Hepatic stellate cell (primary cell): ENCODE measurements at places on chromosomes 3 and 15.

DNA sequence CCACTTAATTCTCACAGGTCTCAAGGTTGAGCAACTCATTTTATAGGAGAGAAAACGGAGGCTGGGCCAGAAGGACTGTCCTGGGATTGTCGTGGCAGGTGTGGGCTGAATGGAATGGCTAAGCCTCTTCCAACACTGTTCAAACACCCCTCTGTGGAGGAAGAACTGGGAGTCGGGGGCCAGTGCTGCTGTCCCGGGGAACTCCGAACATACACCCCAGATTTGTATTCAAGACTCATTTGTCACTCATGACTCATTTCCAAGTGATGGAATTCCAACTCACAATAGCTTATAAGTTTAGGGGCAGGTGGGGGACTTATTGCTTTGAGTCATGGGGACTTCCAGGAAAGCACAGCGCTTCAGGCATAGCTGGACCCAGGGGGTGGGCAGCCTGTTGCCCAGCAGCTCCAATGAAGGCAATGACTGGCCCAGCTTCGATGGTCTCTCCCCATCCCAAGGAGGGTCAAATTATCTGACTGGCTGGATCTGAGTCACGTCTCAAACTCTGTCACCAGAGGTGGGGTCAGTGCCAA lies 72.5 kb downstream of the TM2D3 start:
- no peak for DNase-seq

DNA sequence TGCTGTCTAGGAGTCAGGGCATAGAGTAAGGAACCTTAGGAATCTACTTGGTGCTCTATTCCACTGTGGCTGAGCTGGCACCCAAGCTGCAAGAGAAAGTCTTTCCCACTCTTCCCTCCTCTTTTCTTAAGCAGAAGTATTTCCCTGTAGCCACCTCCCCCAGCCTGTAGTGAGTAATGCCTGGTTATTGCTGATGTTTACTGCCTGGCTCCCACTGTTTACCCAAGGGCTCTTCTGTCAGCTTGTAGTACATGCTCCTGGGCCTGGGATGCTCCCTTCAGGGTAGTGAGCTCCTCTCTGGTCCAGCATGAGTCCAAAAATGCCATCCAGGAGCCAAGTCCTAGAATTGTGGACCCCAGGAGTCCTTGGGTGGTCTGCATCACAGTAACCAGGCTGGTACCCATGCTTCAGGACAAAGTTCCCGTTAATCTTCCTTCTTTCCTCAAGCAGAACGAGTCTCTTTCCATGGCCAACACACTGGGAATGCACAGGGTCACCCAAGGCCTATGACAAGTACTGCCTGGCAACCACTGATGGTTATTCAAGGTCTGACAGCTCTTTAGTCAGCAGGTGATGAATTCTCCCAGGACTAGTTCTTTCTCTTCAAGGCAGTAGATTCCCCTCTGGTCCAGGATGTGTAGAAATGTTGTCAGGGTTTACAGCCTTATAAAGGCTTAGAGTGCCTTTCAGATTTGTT lies 17.6 kb downstream of the GALK2 start:
- no peak for DNase-seq

GRCh38 chr3:33537133-33537532 lies 96.9 kb upstream of the UBP1 start:
- DNase-seq = no peak

- no peak for DNase-seq
Measured at GRCh38 chr15:59657635-59658125, 365 bp upstream of the GTF2A2 start.

- DNase-seq = no peak
Measured at GRCh38 chr3:113265231-113265630, 53.9 kb downstream of the BOC start.

DNA sequence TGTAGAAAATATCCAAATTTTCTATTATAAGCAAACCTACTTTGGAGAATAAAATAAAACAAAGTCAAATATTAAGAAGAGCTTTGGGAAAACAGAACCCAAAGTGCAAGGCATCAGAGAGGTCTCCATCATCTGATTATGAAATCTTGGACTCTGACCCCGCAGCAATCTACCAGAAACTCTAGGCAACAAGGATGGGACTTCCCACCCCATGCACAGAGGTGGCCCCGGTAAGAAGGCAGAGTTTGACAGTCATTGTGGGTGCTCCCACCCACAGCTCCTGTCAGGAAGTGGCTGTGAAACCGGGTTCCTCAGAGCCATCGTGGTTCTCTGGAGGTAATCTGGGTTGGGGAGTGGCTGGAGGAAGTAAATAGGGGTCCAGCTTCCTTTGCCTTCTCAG lies 37.0 kb upstream of the TJP1 start:
- DNase-seq = peak; percentile 6

DNA sequence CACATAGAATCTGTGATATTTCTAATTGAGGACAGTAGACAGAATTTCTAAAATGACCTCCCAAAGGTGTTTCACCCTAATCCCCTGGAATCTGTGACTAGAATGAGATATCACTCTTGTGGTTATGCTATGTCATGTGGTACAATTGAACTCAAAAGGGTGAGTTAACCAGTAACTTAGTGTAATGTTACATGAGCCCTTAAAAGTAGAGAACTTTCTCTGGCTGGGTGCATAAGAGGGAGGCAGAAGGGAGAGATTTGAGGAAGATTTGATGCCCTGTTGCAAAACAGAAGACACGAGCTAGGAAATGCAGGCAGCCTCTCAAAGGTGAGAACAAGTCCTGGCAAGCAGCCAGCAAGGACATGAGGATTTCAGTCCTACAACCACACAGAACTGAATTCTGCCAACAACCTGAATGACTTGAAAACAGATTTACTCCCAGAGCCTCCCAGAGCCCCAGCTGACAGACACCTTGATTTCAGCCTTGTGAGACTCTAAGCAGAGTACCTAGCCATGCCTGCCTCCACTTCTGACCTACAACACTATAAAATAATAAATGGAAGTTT lies 160.3 kb downstream of the MTHFS start:
- no peak for DNase-seq

GRCh38 chr3:194081826-194082225 lies 54.1 kb upstream of the HES1 start:
- DNase-seq = no peak

DNA sequence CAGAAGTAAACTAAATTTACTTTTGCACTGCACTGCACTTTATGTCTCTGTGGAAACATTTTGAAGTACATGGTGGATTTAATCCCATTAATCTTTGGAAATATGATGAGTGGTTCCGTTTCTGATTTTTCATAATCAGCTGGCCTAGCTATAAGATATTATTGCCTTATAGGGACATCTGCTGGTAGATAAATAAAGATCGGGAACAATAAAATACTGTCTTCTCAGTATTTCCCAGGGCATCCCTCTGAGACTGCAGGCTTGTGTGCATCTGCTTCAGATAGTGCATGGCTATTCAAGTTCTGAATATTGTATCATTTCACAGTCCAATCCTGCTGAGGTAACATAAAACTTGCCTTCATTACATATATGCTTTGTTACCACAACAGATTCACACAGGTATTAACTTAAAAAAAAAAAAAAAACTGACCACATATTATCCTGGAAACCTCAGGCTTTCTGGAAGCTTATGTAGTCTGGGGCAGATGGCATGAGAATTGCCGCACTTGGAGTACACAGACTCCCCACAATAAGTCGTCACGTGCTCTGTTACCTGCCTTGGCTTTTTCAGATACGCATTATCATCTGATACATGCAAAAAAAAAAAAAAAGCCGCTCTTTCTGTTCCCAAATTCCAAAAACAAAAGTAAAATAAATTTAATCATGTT lies 330.8 kb upstream of the AGTR1 start:
- DNase-seq = no peak

- no peak for DNase-seq
Measured at GRCh38 chr3:150902988-150903387, 2.3 kb downstream of the MINDY4B start.

- no peak for DNase-seq
Measured at GRCh38 chr3:160027541-160028195, 39.0 kb downstream of the IL12A start.

DNA sequence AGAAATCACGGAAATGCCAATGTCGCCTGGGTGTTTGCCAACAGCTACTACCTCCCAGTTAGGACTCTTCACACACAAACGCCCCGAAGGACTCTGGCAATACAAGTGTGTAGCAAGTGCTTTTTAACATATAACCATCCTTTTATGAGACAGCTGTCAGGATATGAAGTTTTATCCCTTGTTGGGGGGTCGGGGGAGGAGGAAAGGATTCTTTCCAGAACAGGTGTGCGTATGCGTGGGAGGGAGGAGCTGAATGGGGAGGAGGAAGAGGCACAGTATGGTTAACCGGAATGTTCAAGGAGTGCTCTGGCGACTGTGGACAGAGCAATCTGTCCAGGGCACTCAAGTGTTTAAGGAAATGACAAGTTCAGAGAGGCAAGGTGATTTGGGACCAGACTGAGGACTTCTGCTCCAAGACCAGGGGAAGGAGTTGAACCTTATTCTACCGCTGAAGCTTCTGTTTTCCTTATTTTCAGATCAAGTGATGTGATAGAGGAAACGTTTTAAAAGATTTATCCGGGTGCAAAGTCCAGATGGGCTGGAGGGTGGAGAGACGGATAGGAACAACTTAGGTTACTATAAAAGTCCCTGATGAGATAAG lies 1.3 kb downstream of the TSPAN3 start:
- DNase-seq = no peak

DNA sequence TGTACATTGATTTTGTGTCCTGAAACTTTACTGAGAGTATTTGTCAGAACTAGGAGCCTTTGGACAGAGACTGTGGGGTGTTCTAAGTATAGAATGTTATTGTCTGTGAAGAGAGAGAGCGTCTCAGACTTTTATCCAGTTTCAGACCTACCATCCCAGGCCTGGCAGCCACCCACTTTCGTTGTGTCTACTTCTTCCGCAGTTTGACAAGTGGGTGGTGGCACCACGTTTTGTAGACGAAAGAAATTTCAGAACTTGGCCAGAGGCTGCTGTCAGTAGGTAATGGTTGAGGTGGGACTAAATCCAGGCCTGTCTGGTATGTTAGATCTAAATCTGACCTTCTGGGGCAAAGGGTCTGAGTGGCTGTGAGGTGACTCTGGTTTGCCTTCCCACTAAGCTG lies 13.4 kb upstream of the TRAK1 start:
- no peak for DNase-seq

DNA sequence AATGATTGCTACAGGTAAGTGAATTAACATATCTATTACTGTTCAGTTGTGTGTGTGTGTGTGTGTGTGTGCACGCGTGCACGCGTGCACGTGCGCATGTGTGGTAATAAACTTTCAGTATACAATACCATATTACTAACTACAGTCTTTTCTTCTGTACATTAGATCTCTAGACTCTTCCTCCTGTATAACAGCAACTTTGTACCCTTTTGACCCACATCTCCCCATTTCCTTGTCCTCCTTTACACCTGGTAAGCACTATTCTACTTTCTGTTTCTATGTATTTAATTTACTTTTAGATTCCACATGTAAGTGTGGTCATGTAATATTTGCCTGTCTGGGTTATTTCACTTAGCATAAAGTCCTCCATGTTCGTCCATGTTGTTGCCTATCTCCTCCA lies 29.1 kb upstream of the GOLIM4 start:
- no peak for DNase-seq

DNA sequence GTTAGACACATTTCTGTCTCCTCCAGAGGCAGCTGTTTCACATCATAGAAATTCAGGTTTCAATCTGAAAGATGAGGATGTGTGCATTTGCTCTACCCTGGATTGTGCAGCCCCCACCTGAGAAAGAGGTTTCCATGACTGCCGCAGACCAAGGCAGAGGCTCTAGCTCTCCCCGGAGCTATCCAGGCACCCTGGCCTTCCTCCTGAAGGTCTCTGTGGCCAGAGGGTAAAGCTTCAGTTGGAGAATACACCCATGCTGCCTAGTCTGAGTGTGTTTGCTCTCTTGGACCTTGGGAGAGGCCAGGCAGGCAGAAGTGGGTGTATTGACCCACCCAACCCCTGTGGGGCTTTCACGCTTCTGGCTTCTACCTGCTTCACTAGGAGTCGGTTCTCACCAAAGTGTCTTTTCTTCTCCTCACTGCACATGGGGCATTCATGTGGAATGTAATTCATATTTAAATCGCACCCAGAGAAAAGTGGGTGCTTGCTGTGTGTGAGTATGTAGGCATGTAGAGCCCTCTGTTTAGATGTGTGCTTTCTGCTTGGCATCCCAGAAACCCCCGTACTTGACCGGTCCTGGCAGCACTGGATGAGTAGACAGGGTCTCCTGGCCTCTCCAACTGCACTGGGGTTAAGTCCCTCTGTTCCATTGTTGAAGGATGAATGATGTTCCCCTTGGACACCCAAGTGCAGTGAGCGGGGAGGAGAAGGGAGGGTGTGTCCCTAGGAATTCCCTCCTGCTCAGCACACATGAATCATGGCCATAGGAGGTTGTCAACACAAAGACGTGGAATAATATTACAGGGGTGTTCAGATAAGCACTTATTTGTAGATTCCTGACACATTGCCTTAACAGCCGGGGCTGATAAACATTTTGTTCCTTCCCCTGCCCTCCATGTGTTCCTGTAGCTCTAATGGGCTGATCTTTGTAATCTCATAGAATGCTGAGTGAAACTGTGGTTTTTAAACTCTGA lies 20.3 kb upstream of the RAB6B start:
- DNase-seq = no peak

GRCh38 chr15:59616379-59616778 lies 4.8 kb downstream of the GCNT3 start:
- no peak for DNase-seq

DNA sequence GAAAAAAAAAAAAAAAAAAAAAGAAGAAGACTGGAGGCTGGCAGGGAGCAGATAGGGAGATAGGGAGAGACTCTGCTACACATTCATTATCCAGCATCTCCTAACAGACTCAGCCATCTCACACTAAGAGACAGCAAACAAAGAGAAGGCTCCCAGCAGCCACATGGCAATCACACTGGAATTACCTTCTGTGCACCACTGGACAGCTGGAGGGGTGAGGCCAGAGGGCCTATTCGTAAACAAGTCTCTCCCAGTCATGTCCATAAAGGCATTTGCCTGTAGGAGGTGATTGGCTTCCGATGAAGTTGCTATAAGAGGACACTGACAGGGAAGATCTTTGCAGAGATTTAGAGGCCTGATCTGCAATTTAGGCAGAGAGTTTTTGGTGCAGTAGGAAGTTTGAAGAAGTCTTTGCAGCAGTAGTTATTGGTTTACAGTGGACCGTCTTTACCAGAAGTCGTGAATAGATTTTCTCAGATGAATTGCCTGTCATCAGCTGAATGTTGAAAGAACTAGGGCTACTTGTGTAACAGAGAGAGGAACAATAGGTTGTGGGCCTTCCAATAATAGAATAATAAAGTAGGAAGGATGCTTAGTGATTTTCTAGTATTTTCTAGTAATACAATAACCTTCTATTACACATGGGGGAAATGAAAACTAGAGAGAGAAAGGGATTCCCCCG lies 89.7 kb downstream of the TP63 start:
- no peak for DNase-seq

- DNase-seq = no peak
Measured at GRCh38 chr3:141170678-141171295, 60.8 kb upstream of the PXYLP1 start.

- DNase-seq = no peak
Measured at GRCh38 chr3:26375843-26376530, 246.6 kb upstream of the LRRC3B start.
